ENCODE measurements at places on chromosomes 5 and 9. TPM values are rescaled to one million over a fixed set of nuclear protein-coding genes. Genes with fewer than 3 reads are reported as not detected.

The FAM221B gene
- not detected for total RNA-seq

GRCh38 chr5:135916638-135917263 lies 21.1 kb upstream of the IL9 start:
- DNase-seq: no peak

The MAN2A1 gene
- 85.7 TPM for total RNA-seq

DNA sequence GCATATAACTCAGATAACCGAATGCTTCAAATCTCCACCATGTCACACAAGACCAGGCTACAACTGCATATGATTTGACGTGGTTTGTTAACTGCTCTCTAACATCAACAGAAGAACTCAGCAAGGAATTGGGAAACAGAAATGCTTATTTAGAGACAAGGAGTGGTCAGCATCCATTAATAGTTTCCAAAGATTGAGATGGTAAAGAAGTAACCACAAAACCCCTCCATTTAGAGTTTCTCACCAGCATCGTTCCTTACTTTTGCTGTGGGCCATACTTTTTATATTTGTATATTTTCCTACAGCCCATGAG lies 25.2 kb downstream of the DPYSL3 start:
- DNase-seq: no peak

- DNase-seq: no peak
Observed at GRCh38 chr5:127912411-127912810, 171.2 kb upstream of the SLC12A2 start.

Measured in pulmonary artery endothelial cell (primary cell).